ENCODE measurements at places on chromosomes 4 and X. TPM values are rescaled to one million over a fixed set of nuclear protein-coding genes. Genes with fewer than 3 reads are reported as not detected.

EFNB1 gene
- total RNA-seq: 5.9 TPM

DNA sequence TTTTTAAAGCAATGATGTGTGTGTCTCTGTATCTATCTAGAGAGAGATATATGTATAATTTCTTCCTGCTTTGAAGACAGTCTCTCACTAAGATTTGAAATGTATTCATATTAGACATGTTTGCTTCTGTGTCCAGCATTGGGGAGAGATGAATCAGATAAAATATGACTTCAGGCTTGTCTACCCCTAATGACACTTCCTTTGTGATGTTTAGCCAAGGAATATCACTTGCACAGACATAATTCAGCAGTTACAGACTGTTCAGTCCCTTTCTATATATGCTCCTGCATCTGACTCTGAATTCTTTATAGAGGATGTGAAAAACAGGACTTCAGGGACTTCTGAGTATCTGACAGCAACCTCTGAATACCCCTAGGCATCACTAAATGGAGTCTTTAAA lies 158.4 kb downstream of the DCLK2 start:
- DNase-seq: no peak

DNA sequence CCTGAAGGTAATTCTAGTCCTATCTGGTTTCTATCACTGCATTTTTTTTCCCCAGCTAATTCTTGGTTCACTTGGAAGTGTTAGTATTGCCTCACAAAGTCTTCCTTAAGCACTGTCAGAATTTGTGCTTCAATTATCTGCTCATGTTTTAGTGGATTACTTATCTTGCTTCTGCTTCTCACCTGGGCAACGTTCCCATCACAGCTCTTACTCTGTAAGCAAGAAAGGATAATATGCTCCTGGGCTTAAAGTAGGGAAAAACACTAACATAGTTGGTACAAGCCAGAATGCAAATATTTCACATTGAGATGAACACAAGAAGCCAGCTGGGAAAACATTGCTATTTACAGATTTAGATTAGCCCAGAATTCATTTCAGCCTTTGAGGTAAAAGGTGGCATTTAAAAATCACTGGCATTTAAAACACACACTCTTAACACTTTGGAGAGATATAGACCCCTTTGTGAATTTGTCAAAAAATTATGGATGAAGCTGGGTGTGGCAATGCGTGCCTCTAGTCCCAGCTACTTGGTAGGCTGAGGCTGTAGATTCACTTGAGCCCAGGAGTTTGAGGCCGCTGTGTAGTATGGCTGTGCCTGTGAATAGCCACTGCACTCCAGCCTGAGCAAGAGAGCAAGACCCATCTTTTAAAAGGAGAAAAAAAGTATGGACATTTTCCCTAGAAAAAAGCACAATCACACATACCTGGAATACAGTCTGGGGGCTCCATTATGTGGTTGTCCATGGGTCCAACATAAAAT lies 6.6 kb upstream of the PTPN13 start:
- DNase-seq: no peak

DNA sequence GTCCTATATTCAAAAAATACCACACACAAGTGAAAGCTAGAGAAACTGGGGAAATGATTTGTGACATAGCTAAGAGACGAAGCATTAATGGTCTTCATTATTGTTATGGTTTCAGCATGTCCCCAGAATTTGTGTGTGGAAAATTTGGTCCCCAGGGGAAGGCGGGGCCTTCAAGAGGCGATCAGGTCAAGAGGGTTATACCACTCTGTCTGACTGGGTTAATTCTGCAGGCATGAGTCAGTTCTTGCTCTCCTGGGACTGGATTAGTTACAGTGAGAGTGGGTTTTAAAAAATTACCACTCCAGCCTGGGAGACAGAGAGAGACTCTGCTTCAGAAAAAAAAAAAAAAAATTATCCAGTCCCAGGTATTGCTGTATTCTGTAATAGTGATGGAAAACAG lies 2.1 kb upstream of the MTNR1A start:
- DNase-seq: peak; percentile 66

- DNase-seq: no peak
These were observed 268.1 kb upstream of the GRID2 start for GRCh38 chr4:92035666-92036065.

- DNase-seq: no peak
These were observed 225.1 kb downstream of the DCAF12L2 start for GRCh38 chrX:125940985-125941384.

- DNase-seq: no peak
These were observed 44.5 kb upstream of the TRIM2 start for GRCh38 chr4:153159728-153160221.

MTMR1 gene
- total RNA-seq: 29.6 TPM

DNA sequence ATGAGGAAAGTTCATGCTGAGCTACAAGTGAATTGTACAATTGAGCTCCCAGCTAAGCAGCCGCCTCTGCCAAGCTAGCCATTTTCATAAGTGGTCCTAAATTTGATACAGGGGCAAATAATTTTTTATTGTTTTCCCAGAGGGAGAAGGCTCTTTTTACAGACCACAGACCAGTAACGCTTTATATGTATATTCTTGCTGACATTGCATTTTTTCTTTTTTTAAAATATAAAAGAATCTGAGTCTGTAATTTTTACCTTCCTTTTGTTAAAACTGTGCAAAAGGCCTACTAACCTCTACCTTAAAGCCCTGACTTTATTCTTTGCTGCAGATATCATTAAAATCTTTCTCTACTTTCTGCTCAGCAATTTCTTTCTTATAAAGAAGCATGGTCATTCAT lies 501.2 kb upstream of the INTU start:
- no peak for DNase-seq

- no peak for DNase-seq
These were observed 21.3 kb upstream of the OPHN1 start for GRCh38 chrX:68454476-68455150.

VSIG1 gene
- total RNA-seq: not detected

GRCh38 chr4:10175626-10176025 lies 59.0 kb upstream of the WDR1 start:
- DNase-seq: no peak

USP17L24 gene
- total RNA-seq: not detected

GRCh38 chrX:96405842-96406241 lies 278.8 kb upstream of the DIAPH2 start:
- DNase-seq: no peak

KLHL4 gene
- total RNA-seq: 39.9 TPM

GRCh38 chrX:13258052-13258444 lies 61.8 kb downstream of the ATXN3L start:
- no peak for DNase-seq

SHROOM2 gene
- total RNA-seq: 3.1 TPM

DNA sequence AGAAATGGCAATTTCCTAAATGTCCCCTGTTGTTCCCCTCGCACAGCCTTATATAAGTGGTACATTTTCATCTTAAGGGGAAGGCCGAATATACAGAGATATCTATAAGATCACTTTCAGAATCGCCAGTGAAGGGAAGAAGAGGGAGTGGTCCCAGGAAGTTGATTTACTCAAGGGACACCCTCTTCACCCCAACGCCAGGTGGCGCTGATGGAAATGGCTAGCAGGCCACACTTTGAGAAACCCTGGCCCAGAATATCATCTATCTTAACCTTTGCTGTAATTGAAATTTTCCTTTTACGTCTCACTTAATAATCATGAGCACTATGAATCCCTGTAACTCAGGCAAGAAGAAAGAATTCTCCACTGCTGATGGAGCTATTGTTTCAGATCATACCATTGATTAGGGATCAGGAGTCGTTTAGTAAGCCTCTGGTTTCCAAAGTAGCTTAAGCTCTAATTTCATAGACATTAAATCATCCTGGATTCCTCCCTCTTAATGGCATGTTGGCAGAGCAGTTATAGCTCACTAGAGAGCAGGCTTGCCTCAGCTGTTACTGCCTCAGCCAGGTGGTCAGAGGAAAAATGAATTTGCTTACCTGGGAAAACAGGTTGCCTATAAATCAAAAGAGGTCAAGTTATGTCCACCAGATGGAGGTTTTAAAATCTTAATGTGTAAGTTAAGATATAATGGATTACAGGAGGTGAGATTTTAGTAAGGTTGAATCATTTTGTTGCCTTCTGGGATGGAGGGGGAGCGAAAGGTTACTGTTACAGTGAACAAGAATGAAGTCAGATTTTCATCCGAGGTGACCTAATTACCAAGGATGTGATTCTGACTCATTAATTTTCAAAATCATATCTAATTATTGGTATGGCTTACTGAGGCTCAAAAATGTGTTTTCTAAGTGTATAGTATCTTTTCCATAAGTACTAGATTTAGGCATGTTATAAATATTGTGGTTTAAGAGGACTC lies 941.2 kb upstream of the TENM3 start:
- DNase-seq: peak; percentile 66

GRCh38 chrX:94676285-94676684 lies 1002.3 kb downstream of the FAM133A start:
- no peak for DNase-seq

DNA sequence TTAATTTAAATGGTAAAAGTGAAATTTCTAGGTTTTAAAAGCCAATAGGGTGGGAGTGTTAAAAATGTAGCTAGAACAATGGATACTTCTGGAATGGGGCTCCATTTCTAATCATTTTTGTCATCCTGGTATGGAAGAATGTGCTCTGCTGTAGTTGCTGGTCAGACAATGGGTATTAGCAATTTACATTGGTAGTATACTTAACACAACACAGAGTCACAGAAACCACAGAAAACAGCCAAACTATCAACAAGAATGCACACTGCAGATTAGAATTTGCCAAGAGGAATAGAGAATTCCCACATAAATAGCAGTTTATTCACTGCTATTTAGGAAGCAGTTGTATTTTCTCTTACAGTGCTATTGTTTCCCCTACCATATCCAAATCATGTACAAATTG lies 319.6 kb downstream of the PPP3CA start:
- no peak for DNase-seq

GRCh38 chrX:34809096-34809495 lies 133.5 kb upstream of the FAM47B start:
- no peak for DNase-seq

- no peak for DNase-seq
These were observed 97.6 kb upstream of the ARSJ start for GRCh38 chr4:114076899-114077570.
